ENCODE measurements at places on chromosomes 4 and X.

DNA sequence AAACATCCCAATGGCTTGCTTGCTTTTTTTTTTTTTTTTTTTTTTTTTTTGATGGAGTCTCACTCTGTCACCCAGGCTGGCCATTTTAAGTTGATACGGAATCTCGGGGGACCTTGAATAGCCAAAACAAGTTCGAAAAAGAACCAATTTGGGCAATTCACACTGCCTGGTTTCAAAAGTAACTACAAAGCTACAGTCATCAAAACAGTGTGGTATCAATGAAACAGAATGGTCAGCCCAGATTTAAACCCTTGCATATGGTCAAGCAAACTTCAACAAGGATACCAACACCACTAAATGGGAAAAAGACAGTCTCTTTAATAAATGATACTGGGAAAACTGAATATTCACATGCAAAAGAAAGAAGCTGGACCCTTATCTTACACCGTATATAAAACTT is 41.8 kb downstream of the BRCC3 start:
- no peak for DNase-seq

GRCh38 chr4:26542991-26543390 is 40.9 kb upstream of the TBC1D19 start:
- DNase-seq, result no peak

DNA sequence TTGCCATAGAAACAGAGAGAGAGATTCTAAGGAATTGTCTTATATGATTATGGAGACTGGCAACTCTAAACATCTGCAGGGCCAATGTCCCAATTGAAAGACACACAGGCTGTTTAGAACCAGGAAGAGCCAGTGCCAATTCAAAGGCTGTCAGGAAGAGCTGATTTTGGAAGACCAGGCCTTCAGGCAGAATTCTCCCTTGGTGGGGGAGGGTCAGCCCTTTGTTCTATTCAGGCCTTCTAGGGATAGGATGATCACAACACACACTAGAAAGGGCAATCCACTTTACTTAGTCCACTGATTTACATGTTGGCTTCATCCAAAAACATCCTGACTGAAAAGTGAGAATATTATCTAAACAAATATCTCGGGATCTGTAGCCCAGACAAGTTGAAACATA is 15.2 kb downstream of the C4orf46 start:
- DNase-seq, result no peak

- no peak for DNase-seq
These were observed 1233.3 kb upstream of the PABPC4L start for GRCh38 chr4:135434936-135435335.

GRCh38 chrX:136797787-136798186 is 17.1 kb upstream of the ARHGEF6 start:
- DNase-seq, result no peak

DNA sequence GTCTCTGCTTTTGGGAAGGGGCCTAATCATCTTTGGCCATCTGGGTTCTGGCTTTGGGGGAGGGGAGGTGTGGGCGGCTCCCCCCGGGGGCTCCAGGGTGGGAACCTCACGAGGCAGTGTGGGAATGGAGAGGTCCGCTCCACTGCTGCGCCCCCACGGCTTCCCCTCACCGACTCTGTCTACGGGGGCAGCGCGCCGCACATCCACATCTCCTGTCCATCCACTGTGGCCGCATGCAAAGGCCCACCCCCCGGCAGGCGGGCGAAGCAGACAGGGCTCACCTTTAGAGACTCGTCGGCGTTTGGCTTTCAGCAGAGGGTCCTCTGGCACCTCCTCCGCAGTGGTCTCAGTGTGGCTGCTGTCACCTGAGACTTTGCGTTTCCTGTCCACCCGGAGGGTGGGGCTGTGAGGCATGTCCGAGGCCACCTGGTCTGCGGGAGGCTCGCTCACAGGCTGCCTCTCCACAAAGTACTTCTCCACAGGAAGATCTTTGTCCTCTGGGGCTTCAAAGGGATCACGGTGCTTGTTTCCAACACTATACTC is 33.6 kb downstream of the BCOR start:
- DNase-seq, result no peak

GRCh38 chr4:76300012-76300411 is 6.5 kb upstream of the STBD1 start:
- DNase-seq, result no peak

DNA sequence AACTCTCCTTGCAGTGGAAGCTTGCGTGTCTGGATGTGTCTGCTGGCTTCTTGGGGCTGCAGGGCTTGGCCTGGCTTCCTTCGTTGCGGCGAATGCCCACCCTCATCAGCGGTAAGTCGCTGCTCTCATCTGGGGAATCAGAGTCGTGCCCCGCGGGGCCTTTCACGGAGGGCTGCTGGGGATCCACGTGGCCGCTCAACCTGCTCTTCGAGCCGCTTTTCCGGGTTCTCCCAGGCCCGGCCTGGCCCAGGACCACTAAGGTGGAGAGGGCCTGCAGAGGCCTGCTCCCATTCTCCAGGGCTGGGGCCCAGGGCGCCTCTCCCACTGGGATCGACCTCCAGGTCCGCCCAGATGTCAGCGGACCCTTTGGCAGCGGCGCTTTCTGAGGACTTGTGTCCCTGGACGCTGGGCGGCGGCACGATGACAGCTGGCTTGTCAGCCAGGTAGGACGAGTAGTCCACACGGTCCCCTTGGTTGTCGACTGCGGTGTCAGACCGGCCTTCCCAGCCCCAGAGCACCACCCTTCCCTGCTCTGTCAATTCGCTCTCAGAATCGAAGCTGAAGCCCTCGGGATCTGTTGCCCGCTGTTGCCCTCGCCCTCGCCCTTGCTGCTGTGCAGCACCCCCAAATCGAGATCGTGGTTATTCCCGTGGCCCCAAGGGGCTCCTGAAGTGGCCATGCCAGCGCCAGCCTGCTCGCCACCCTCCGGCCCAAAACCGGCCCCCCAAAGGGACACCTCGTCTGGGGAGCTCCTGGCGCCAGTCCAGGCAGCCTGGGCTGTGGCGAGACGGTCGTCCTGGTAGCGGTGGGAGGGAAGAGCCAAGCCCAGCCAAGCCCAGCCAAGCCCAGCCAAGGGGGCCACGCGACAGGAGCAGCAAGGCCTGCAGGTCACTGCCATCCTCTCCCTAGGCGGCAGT is 37.8 kb upstream of the NHSL2 start:
- no peak for DNase-seq

GRCh38 chr4:113153529-113154101 is 104.2 kb downstream of the ANK2 start:
- DNase-seq, result no peak

DNA sequence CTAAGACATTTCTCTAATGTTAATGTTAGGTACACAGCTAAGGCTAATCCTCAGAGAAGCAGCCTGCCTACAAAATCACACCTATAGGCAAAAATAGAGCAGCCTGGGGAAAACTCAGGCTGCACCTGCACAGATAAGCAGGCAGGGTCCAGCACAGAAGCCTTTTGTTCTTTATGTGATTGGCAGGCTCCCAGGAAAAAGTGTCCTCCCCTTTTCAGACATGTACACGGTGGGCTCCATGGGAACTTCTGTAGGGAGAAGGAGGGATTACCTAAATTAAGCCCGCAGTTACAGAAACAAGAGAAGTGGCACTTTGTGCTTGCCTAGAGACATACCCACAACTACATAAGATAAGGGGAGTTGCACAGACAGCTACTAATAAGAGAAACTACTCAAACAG is 4.0 kb upstream of the HSPA4L start:
- no peak for DNase-seq

DNA sequence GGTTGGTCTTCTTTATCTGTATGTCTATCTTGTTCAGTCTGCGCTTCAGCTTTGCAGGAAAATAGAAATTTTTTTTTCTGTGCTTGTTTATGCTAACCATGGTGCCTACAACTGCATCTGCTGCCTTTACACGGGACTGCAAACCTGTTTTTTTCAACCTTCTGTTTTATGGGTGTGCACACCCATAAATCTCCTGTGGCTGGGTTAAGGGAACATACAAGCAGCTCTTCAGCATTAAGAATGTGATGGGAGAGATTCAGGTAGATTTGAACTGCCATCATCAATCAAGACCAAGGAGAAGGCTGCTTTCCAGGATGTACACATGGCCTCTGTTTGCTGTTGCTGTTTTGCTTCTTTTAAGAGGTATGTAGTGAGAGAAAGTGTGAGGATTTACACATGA is 502.9 kb downstream of the ANKRD50 start:
- DNase-seq, result no peak

DNA sequence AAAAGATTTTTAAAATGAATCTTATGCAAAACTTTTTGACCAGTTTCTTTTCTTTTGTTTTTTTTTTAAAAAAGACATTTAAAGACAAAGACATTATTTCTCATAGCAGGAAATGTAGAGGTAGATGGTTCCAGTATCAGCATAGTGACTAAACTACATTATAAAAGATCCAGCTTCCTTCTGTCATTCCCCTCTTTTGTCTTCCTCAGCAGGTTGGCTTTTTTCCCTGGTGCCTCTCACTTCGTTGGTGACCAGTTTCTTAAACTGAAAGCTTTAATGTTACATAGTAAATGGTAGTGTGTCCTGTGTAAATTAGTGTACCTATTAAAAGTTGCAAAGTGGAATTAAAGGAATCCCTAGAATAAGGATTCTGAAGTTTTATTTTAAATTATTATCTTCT is 36.1 kb downstream of the DCK start:
- DNase-seq, result no peak

GRCh38 chrX:11793734-11794133 is 35.7 kb downstream of the MSL3 start:
- no peak for DNase-seq

- no peak for DNase-seq
These were observed 330.3 kb downstream of the BCOR start for GRCh38 chrX:39767446-39767845.

DNA sequence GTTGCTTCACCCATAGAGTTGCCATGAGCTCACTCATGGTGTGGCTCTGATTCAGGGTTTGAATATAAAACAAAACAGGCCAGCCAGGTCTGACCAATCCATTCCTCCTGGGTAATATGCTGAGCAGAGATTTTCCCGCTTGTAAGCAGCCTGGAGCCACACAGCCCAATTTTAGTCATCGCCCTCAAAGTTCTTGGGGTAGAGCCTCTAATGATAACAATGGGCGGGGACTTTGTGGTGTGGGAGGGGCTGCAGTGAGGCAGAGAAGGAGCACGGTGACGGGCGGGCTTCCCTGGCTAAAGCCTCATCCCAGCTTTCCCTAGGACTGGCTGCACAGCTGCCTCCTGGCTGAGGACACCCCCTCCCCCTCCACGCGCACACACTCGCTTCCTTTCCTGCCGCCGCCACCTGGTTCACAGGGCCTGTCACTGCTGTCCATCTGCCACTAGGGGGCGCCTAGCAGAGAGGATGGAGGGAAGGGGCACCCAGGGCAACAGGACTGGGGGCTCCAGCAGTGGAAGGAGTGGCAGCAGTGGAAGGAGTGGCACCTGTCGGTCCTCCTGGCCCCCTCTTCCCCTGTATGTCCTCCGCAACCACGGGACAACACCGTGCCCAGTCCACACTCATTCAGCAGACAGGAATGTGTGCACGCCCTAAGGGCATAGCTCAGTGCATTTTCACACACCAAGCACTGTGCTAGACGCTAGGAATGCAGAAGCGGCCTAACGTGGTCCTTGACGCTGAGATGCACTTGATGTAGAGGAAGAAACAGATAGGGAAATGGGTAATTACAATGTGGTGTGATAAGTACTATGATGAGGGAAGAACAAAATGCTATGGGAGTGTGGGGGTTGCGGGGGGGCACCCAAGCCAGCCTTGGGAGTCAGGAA is 26.8 kb downstream of the PRPS1 start:
- peak; percentile 59 for DNase-seq

GRCh38 chrX:38052096-38052495 is 45.7 kb downstream of the SYTL5 start:
- peak; percentile 27 for DNase-seq

- DNase-seq, result no peak
These were observed 210.0 kb downstream of the SPANXN3 start for GRCh38 chrX:143306991-143307937.

GRCh38 chrX:69969460-69969859 is 80.3 kb downstream of the AWAT2 start:
- DNase-seq, result no peak

- DNase-seq, result no peak
These were observed 44.1 kb upstream of the SH3RF1 start for GRCh38 chr4:169314906-169315305.

GRCh38 chr4:138344851-138345250 is 102.7 kb upstream of the SLC7A11 start:
- no peak for DNase-seq

GRCh38 chr4:36392916-36393315 is 111.5 kb downstream of the DTHD1 start:
- no peak for DNase-seq

- DNase-seq, result no peak
These were observed 899.3 kb downstream of the STIM2 start for GRCh38 chr4:27759611-27760575.

DNA sequence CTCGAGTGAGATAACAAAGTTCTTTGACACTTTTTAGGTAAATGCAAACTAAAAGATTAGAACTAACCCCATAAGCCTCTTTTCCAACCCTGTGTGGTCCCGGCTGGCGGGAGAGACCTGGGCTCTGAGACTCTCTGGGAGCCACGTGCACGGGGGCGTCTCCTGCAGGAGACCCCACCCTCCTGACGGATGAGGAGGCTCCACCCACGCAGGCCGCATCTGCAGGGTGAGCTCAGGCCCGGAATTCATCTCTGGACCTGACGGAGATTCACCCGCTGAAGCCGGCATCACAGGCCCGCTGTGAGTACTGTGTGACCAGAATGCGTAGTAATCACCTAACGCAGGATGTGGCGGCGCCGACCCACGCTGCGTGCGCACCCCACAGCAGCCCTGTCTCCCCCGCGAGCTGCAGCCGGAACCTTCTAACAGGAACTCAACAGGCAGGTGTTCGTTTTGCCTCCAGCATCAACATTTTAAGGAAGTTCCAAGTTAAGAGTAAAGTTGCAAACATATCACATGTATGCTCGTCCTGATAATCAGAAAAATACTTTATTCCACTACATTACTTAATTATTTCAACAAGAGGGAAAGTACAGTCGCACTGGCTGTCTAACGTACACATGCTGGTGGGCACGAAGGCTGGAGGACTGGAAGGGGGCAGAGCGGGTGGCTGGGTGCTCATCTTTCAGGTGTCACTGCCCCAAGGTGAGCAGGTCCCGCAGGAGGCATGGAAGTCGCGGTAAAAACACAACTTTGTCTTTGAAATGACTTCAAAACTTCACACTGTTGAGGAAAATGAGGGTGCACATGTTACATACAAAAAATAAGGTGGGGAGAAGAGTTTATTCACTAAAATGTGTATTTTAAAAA is 44.5 kb downstream of the FGFRL1 start:
- no peak for DNase-seq

GRCh38 chrX:129478516-129478915 is 44.8 kb downstream of the SMARCA1 start:
- DNase-seq, result peak; percentile 7

DNA sequence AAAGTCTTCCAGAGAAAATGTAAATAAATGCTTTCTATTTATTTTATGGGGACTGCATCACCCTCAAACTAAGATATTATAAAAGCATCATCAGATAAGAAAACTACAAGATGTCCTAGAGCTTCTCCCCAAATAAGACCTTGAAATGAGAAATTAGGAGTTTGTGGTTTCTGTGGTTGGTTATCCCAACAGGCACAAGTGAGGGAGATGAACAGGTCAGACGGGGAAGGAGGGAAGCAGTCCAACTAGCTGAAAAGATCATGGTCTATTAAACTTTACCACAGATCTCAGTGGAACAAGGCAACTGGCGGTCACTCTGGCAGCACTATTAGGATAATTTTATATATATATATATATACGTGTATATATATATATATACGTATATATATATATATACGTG is 319.3 kb upstream of the GRID2 start:
- no peak for DNase-seq

GRCh38 chr4:137532869-137533236 is 559 bp upstream of the PCDH18 start:
- no peak for DNase-seq

Measured in AG09319 (cell line).